RCC 7860 (cell line): ENCODE measurements at places on chromosomes 5 and 9.

DNA sequence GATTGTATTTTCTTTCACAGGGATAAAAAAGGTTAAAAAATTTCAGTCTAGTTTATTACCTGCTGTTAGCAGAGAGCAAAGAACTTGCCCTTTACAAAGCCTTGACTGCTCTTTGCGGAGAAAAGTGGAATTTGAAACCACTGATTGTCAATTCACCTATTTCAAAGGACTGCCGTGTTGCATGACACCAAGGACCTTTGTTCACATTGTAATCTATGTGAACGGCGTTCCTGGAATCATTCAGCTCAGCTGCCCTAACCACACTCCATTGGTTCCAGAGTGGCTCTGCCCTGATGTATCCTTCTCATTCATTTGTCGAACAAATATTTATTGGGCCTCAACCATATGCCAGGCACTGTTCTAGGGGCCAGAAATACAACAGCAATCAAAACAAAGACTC is 377.5 kb upstream of the RFX3 start:
- DNase-seq = no peak

GRCh38 chr5:117131048-117131679 is 556.5 kb upstream of the SEMA6A start:
- DNase-seq = no peak

DNA sequence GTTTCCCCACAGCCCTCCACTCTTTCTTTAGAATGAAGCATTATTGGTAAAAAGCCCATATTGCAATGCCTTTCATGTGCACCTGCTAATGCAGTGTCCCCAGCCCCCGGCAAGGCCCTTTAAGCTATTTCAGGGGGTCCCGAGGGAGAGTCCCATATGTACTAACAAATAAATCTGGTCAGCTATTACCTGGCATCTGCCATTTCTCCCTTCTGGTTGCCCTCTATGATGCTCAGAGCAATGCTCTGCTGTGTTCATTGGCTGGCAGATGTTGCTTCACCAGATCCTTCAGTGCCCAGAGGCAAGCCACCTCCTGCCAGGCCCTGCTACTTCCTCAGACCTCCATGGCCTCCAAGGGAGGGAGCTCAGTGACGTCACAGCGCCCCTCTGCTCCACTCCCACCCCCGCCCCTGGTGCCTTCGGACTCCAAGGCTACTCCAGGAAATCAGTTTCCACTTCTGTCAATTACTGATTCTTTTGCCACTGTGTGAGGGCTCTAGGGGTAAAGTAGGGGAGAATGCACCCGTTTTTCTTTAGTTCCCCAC is 201.1 kb upstream of the GLRA1 start:
- DNase-seq = no peak

- DNase-seq = peak; percentile 95
Measured at GRCh38 chr5:172897481-172898217, 61.6 kb upstream of the RPL26L1 start.

DNA sequence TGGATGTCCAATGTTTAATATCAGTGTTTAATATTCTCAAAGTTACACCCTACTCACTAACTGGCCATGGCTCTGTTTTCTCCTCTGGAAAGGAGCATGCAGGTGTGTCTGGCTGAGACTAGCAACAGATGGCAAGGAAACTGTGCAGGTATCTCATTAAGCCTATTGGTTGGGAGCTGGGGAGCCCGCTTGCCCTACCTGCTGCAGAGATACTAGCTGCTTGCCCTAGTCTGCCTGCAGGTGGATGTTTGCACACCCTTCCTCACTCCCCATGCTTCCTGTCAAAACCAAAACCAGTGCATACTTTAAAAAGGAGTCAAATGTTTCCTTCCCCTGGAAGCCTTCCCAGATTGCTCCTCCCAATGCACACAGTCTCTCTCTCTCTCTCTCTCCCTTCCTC is 228.3 kb upstream of the RASEF start:
- DNase-seq = no peak

- DNase-seq = no peak
Measured at GRCh38 chr5:62143268-62144229, 162.5 kb upstream of the KIF2A start.

DNA sequence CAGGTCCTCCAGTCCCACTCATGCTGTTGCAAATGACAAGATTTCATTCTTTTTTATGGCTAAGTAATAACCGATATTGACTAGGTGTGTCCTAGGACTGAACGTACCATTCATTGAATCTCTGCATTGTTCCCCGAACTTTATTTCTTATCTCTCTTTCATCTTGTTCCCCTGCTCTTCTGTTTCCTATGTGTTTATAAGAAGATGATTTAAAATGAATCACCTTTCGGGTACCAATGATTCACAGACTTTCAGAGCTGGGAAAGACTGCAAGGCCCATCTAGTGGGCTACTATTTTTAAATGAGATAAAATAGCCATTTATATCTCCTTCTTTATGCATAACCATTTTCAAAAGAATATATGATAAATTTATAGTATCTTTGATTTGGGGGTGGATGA is 133.0 kb downstream of the CDH18 start:
- no peak for DNase-seq

DNA sequence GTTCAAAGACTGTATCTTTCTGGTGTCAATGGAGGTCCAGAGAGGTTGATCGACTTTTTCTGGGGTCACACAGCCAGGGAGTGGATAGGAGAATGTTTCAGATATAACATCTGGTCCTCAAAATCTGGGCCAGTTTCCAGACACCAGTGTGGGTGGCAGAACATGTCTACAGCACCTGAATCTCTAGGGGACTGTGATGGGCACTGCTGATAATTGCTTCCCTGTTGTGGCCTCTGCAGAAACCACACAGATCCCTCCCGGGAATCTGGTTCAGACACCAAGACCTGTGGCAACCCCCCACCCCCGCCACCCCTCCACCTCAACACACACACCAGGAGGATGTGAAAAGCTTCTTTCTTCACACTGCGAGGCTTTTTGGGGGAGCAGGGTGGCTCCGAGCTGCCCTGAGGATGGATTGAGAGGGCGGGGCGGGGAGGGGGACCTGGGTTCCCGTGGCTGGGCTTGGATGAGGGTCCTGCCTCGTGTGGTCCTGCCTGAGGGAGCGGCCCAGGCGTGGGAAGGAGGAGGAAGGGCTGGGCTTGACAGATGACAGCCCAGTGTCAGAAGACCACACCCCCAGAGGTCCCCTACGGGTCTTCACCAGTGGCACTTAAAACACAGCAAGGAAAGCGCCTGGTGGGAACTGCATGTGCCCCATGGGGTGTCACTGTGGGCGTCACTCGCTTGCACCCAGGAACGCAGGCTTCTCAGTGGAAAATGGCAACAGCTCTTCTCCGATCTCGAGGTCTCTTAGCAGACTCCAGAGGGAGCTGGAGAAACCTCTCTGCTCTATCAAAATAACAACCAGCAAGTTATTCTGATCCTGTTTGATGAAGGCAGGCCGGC is 55.2 kb downstream of the TRIP13 start:
- DNase-seq = no peak

- no peak for DNase-seq
Measured at GRCh38 chr5:139924294-139925215, 118.5 kb downstream of the NRG2 start.

GRCh38 chr9:122097679-122098315 is 4.7 kb upstream of the TTLL11 start:
- DNase-seq = no peak

DNA sequence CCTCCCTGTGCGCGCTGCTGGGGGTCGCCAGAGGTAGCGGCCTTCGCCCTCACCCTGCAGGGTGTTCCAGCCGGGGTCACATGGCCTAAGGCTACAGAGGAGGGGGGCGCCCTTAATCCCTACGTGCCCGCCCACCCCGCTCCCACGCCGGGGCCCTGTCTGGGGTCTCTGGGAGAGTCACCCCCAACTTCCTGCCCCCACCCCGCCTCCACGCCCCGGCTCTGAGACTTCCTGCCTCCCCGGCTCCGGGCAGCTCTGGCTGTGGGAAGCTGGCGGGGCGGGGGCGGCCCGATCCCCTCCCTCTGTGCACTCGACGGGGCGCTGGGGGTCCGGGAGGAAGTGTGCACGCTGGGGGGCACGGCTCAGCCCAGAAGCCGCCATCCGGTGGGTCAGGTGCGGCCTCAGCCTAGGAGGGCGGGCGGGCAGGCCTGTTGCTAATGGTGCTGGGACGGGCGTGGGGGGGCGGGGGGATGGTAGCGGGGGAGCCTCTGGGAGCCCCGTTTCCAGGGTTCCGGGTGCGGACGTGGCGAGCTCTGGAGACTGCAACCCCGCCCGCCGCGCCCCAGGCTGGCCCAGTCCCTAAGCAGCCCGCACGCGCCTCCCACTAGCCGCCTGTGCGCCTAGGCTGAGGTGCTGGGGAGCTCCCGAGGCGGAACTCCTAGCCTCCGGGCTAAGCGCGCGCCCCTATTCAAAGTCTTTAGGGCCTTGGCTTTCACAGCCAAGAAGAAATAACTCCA is 61.6 kb downstream of the CXXC5 start:
- no peak for DNase-seq

DNA sequence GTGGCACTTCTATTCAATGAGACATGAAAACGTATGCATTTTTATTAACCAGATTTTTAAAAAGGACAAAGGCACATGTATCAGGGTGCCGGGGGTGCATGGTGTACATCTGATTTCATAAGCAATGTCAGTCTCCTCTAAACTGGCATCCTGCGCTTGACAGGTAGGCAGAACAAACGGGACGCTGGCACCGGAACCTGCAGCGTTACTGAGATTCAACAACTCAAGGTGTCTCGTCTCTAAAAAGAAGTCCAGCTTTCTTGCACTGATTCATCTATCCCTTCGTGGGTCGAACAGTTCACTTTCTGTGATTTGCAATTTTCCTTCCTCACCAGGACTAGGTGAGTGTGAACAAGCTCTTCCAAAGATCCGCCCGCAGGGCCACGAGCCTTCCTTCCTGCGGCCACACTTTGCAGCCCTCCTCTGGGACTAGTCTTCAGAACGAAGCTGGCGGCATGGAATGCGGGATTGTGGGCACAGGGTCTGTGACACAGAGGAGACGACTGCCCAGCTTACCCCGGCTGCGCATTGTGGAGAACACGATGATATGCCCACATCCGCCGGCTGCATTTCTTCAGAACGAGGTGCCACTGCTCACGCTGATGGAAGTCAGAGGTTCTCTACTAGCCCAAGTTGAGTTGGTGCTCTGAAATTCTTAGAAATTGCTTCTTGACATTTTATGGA is 7.2 kb downstream of the SLC6A3 start:
- DNase-seq = no peak

DNA sequence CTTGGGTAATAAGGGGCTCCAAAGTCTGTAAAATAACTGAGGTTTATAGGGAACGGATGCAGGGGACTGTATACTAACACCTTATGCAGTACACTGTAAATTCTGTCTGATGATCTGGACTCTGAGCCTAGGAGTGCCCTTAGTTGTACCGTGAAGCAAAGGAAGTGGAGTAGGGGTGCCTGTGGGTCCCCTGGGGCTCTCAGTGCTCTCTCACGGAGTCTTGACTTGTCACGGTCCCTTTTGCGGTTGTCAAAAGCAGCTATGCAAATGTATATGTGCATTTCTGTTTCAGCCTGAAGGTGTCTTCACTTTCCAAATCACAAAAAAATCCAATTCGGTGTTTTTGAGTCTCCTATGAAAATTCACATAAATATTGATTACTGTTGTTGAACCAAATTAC is 17.8 kb downstream of the DMRT1 start:
- no peak for DNase-seq

DNA sequence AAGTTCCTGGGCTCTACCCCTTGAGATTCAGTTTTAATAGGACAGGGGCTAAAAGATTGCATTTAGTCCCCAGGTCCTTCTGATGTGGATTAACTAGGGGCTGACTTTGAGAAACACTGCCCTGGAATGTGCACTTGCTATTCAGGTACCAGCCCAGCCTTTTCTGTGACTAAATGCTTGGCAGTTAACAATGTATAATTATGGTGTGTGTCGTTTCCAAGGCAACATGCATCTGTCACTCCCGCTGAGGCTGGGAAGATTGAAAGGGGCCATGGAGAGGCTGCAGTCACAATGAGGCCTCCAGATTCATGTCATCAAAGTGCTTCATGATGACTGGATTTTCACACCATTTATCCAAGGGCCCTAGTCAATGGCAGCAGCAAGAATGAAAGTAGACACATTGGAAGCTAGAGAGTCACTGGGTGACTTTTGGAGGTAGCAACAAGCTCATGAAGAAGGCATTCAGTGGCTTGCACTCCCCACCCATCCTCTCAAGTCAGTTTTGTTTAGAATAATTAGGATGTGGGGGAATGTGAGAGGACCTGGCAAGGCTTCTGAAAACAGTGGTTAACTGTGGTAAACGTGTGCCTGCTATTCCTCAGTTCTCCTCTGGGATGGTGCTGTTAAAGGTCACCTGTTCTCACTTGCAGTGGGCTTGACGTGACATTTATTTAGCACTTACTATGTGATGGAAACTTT is 28.3 kb downstream of the RAI14 start:
- DNase-seq = peak; percentile 97

DNA sequence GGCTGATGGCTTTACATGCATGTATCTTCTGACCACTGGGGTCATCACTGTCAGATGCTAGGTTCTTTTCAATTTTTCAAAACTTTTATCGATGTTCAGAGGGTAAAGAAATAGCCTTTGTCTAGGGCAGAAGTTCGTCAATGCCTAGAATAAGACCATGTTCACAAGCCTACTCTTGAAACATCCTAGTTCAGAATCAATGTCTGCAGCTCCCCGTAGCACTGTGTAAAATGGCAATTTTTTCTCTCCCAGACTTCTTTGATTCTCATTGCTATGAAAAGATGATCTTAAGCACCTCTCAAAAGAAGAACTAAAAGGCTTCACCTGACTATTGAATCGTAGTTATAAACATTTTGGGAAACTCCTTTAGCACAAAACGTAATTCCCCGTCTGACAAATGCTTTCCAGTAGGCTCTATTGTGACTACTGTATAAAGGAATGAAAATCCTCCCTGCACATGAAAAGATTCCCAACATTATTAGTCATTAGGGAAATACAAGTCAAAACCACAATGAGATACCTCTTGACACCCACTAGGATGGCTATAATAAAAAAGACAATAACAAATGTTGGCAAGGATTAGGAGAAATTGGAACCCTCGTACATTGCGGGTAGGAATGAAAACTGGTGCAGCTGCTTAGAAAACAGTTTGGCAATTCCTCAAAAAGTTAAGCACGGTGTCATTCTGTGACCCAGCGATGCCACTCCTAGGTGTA is 263.5 kb downstream of the ARHGAP26 start:
- DNase-seq = peak; percentile 93

- DNase-seq = no peak
Measured at GRCh38 chr5:73022471-73023169, 66.8 kb downstream of the FCHO2 start.

- no peak for DNase-seq
Measured at GRCh38 chr9:101625876-101626275, 31.1 kb upstream of the PPP3R2 start.

DNA sequence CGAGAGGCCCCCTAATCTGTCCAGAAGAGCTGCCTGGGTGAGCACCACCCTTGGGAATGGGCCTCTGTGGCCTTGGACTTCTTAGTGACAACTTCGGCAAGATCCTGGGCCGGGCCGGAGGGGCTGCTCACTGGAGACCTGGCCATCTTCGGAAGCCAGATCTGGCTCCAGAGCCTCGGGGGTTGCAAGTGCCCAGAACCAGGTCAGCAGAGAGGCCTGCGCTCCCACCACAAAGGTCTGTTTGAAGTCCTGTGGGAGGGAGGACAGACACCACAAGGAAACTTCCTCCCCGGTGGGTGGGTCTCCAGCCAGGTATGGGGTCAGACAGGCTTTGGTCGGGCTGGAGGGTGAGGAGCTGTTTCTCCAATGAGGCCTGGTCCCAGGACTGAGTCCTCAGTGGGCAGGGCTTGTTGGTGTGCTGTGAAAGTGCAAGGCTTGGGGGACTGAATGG is 86.1 kb downstream of the DAB2IP start:
- no peak for DNase-seq
